ENCODE measurements at places on chromosomes 16 and 17. TPM values are rescaled to one million over a fixed set of nuclear protein-coding genes. Genes with fewer than 3 reads are reported as not detected.

- no peak for DNase-seq
Measured at GRCh38 chr16:87451563-87452210, 41.1 kb downstream of the ZCCHC14 start.

DNA sequence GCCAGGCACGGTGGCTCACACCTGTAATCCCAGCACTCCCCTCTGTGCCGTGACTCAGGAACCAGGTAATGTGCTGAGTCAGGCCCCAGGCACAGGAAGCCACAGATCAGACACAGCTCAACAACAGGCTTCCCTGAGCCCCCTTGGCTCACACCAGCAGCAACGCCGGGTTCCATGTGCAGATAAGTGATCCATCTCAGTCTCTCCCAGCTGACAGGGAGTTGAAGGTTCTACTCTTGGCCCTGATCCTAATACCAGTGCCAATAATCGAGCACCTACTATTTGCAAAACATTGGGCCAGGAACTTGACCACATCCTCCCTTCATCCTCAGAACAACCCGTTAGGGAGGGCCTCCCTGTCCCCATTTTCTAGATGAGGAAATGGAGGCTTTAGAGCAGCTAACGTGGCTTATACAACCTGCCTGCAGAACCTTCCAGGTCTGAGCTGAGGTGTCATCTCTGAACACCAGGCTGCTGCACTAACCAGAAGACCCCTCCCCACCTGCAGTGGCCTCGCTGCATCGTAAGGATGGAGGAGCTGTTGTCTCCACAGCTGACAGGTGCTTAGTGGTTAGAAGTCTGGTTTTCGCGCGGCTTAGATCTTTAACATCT is 64.8 kb upstream of the AMZ2 start:
- DNase-seq, result peak; percentile 20

MPV17L gene
- total RNA-seq, result 0.11 TPM

GRCh38 chr17:28745786-28746411 is 2.1 kb downstream of the TRAF4 start:
- DNase-seq, result no peak

GRCh38 chr17:82836823-82837357 is 2.9 kb downstream of the ZNF750 start:
- peak; percentile 42 for DNase-seq

DNA sequence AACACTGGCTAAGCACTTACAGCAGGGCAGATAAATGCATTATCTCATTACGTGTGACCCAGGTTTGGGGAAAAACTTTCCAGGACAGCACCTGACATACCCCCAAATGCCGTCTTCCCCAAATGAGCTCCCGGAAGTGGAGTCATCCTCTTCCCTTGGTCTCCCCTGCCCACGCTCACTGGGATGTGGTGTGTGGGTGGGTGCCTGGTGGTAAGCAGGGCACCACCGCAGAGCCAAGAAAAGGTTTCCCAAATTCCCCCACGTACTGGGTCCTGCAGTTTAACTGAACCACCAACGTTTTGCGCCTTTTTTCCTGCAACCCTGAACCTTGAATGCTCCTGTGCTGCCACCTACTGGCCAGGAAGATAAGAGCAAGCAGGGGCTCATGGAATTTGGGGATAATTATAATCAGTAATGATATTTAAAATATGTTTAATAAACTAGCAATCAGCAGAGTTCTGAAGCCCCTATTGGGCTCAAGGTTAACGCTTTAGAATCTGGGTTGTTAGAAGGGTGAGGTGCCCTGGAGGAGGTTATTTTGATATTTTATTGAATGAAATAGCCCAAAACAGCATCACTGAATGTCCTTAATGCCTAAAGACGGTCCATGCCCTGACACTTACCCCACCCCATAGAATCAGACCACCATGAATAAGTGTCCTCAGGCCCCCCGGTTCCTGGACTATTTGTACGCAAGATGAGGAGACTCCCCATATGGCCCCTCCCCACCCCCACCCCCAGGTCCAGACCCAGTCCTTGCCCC is 8.0 kb downstream of the SPPL2C start:
- DNase-seq, result peak; percentile 70
